ENCODE measurements at places on chromosomes 11 and 22.

DNA sequence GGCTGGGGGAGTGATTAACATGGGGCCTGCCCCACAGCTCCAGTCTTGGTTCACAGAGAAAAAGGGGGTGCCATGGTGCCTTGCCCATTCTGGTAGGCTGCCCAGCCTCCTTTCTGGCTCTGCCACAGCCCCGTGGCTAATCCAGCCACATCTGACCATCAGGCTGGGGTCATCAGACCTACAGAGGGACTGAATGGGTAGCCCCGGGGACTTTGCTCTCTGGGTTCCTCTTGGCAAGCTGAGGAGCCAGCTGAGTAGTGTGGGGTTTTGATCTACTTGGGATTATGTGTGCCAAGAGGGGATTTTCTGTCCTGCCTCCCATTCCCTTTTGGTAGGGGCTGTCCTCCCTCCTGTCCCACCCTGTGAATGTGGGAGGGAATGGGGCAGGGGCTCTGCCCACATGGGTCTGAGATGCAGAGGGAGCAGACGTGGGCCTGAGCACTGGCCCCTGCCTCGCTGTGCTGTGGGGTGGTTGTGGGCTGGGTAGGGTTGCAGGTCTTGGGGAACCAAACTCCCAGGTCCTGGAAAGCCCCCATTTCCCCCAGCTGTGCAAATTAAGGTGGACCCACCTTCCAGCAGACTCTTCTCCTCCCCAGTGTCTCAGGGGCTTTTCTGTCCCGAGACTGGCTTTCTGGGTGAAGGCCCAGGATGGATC lies 32.0 kb downstream of the CD82 start:
- DNase-seq = no peak

DNA sequence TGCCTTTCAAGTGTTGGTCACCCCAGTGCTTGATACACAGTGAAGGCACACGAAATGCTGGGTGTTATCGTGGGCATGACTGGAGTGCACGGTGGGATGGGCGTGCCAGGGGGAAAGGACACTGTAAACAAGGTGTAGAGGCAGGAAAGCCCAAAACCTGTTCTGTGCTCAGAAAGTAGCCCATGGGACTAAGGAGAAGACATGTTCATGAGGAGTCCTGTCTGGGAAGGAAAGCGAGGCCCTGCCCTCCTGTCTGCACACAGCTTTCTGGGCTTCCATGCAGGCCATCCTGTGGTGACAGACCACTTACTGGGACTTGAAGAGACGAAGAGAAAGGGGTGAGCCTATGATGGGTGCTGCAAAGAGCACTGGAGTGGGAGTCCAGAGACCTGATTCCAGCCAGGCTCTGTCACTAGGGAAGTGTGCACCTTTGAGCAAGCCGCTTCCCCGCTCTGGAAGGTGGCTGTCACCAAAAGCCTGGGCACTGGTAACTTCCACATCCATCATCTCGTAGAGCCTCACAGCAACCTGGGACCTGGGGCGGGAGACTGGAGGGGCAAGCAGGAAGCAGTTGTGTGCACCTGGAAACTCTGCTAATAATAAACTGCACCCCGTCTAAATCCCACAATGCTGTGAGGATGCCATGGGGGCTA lies 846 bp upstream of the POU2F3 start:
- no peak for DNase-seq

DNA sequence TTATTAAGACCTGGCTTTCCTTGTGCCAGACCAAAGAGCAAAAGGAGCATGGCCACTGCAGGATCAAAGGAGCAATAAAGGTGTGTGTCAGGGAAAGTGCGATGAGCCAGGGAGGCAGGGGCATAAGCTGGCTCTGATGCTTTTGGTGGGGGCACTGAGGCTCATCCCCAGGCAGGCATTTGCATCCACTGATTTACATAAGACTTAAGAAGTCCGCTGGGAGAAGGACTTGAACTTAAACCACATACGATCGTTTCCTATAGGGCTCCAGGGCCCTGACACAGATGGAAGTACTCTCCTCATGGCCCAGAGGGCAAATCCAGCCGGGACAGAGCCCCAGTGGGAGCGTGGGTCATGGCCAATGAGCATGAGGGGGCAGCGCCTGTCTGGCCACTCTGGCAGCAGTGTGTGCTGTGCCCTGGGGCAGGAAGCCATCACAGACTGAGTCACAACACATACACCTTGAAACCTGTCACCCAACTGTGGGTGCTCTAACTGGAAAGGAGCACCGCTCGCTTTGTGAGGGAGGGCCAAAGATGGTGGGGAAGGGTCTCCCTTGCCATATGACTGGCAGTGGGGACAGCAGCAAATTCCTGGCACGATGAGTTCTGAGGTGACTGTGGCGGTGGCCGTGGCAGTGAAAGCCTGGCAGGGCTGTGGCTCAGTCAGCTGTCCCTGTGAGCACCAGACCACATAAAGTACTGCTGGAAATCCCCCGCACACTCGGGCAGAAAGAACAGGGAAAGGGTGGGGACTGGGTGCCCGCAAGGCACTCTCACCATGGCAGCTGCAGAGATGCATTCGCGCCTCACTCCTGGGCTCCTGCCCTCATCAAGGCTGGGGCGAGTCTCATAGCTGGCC lies 79.4 kb upstream of the LMO1 start:
- no peak for DNase-seq

DNA sequence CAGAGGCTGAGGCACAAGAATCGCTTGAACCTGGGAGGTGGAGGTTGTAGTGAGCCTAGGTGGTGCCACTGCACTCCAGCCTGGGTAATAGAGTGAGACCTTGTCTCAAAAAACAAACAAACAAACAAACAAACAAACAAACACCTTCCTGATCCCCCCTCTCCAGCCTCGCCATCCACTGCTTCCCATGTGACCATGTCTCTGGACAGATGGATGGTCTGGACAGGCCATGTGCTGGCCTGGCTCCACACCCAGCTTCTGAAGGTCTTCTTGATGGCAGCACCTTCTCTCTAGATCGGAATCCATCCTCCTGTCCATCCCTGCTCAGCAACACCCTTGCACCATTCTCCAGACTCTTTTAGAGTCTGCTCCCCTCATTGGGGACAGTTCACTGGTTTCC lies 10.7 kb upstream of the PEX26 start:
- no peak for DNase-seq

GRCh38 chr11:9776203-9776602 lies 112.3 kb downstream of the SWAP70 start:
- no peak for DNase-seq

DNA sequence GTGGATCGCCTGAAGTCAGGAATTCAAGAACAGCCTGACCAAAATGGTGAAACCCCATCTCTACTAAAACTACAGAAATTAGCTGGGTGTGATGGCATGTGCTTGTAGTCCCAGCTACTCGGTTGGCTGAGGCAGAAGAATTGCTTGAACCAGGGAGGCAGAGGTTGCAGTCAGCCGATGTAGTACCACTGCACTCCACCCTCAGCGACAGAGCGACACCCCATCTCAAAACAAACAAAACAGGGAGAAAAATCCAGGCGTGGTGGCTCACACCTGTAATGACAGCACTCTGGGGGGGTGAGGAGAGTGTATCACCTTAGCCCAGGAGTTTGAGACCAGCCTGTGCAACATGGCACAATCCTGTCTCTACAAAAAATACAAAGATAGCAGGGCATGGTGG lies 802.3 kb upstream of the ARHGAP42 start:
- DNase-seq = no peak

GRCh38 chr22:44752285-44753188 lies at the start of gene ARHGAP8:
ARHGAP8 (plus strand) TSS chr22:44752575; CDS start chr22:44786528, 33,953 bp downstream.
- DNase-seq = no peak

- DNase-seq = no peak
Measured at GRCh38 chr11:131518305-131518838, 148.0 kb downstream of the NTM start.

DNA sequence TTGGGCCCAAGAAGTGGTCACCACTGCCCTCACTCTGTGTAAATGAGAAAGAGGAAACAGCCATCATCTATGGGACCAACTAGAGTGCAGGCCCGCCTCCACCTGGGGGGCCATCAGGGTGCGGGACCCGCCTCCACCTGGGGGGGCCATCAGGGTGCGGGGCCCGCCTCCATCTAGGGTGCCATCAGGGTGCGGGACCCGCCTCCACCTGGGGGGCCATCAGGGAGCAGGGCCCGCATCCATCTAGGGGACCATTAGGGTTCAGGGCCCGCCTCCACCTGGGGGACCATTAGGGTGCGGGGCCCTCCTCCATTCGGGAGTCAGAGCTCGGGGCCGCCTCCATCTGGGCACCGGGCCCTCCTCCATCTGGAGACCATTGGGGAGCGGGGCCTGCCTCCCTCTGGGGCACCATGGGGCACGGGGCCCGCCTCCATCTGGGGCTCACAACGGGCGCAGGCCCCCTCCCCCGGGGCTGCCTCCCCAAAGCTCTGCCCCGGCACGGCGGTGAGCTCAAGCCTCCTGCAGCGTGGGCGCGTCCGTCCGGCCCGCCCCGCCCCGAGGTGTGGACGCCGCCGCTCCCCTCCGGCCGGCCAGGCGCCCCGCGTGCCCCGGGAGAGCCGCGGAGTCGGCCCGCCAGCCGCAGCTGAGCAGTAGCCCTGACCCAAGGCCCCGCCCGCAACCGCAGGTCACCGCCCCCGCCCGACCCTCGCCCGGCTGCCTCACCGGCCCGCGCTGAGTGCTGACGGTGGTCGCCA lies 512 bp downstream of the TOLLIP start:
- no peak for DNase-seq

DNA sequence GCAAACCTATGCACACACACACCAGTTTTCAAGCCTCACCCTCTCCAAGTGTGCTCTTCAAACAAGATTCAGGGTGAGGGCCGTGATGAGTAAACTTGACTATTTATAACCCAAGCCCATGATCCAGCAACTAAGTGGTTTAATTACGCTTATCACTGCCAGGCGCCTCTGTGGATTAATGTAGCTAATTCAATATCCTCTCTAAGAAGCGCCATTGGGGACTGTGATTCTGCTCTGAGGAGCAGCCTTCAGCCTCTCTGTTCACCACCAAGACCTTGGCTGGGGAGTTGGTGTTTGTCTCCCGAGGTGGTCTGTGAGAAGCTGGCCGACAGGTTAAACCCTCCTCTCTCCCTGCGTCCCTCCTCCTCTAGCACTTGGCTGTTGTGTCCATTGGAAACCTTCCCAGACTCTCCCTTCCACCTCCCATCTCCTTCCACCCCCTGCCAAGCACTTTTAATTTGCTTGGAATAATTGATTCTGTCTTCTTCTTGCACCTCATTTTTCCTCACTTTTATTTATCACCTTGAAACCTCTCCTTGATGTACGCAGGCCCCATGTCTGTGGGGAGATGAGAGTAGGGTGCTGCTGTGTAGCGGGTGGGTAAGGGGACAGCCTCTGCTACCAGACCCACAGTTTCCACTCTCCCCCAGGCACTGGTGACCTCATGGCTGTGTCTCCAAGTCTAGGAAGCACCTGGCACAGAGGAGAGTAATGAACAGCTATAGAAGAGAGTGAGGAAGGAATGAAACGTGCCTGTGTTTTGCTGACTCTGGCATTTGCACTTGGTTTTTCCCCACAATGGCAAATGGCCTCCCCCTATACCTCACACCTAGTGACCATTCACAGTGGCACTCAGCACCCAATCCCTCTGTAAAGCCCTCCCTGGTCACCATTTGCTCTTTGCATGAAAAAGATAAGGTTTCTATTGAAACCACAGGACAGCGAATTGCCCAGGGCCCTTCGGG lies 236.6 kb downstream of the GRIK4 start:
- DNase-seq = no peak

DNA sequence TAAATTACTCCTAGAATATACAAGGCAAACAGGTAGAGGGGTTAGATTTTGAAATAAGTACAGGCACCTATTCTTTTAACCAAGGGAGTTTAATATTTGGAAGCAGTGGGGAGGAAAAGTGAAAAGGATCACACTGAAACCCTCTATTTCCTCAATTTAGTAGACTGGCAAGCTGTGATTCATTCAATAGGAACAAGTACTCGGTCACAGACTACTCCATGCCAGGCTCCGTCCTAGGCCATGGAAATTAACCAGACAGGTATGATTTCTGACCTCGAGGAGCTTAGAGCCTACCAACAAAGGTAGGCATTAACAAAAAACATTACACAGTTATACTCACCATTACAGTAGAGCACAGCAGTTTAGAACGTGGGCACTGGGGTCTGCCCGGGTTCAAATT lies 40.9 kb downstream of the SIK3 start:
- no peak for DNase-seq

DNA sequence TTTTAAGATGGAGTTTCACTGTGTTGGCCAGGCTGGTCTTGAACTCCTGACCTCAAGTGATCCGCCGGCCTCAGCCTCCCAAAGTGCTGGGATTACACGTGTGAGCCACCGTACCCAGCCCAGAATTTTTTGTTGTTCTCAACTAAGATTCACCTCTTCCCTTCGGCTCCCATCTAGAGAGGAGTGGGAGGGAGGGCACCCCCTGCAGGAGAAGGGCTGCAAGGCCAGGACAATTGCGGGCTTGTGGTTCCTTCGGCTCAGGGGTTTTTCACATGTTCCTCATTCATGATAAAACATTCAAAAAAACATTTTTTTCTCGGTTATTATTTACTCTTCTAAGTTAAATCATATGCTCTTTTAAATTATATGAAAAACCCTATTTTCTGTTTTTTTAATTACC lies 201.1 kb upstream of the LRRC4C start:
- DNase-seq = no peak

DNA sequence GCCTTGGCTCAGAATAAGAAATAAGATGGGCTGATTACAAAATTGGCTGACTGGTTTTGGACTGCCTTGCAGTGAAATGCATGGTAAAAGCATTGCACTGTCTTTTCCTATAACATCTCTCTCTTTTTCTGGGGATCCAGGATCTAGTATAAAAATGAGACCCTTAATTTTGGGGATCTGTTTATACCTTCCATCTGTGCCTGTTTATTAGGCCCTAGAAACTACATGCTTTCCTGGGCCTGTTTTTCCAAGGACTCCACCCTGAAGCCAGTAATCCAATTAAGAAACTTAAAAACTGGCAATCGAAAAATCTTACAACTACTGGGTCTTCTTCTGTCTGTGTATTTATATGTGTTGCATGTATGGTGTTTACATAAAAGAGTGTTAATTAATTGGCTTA lies 14.5 kb downstream of the HORMAD2 start:
- no peak for DNase-seq

- no peak for DNase-seq
Measured at GRCh38 chr11:115918576-115918975, 414.4 kb upstream of the CADM1 start.

Data from naive thymus-derived CD8-positive, alpha-beta T cell (primary cell).